ENCODE measurements at places on chromosomes 4 and X. TPM values are rescaled to one million over a fixed set of nuclear protein-coding genes. Genes with fewer than 3 reads are reported as not detected.

ARL9 gene
- not detected for total RNA-seq

NPY5R gene
- total RNA-seq: not detected

TCEAL7 gene
- not detected for total RNA-seq

TCEAL6 gene
- total RNA-seq: not detected

ETDB gene
- not detected for total RNA-seq

L1CAM gene
- total RNA-seq: 21.2 TPM

USP17L21 gene
- total RNA-seq: not detected

PDHA2 gene
- total RNA-seq: not detected

PLK4 gene
- 16.7 TPM for total RNA-seq

CSAG1 gene
- total RNA-seq: 0.38 TPM

SASH3 gene
- not detected for total RNA-seq

CSAG3 gene
- not detected for total RNA-seq

NAT8L gene
- total RNA-seq: 13.7 TPM

REELD1 gene
- not detected for total RNA-seq

UGT8 gene
- 0.09 TPM for total RNA-seq

ATOH1 gene
- not detected for total RNA-seq

CXorf49 gene
- total RNA-seq: not detected

PHEX gene
- total RNA-seq: 0.29 TPM

CLNK gene
- not detected for total RNA-seq

CCNA2 gene
- total RNA-seq: 46.8 TPM

TMEM175 gene
- total RNA-seq: 10.1 TPM

MGAT4D gene
- not detected for total RNA-seq

VEGFC gene
- 15.7 TPM for total RNA-seq

FGF2 gene
- total RNA-seq: 32.5 TPM

IBSP gene
- not detected for total RNA-seq

CCKAR gene
- total RNA-seq: not detected

RHOXF1 gene
- not detected for total RNA-seq

FAM50A gene
- total RNA-seq: 121 TPM

CENPVL1 gene
- not detected for total RNA-seq

GUCY1B1 gene
- total RNA-seq: 0.26 TPM

STARD8 gene
- 1.8 TPM for total RNA-seq

KLB gene
- total RNA-seq: 0.15 TPM

BCORL1 gene
- 8.4 TPM for total RNA-seq

ZNF718 gene
- 0.45 TPM for total RNA-seq

DNAAF6 gene
- total RNA-seq: not detected

RNF128 gene
- total RNA-seq: not detected

HPSE gene
- 0.92 TPM for total RNA-seq

TRIM60 gene
- total RNA-seq: not detected

DNASE1L1 gene
- total RNA-seq: 28.7 TPM

ELK1 gene
- total RNA-seq: 35.9 TPM

Measured in A549 treated with DMSO at 1 μM for 4 hours (cell line).